ENCODE measurements at places on chromosomes 1 and 21.

DNA sequence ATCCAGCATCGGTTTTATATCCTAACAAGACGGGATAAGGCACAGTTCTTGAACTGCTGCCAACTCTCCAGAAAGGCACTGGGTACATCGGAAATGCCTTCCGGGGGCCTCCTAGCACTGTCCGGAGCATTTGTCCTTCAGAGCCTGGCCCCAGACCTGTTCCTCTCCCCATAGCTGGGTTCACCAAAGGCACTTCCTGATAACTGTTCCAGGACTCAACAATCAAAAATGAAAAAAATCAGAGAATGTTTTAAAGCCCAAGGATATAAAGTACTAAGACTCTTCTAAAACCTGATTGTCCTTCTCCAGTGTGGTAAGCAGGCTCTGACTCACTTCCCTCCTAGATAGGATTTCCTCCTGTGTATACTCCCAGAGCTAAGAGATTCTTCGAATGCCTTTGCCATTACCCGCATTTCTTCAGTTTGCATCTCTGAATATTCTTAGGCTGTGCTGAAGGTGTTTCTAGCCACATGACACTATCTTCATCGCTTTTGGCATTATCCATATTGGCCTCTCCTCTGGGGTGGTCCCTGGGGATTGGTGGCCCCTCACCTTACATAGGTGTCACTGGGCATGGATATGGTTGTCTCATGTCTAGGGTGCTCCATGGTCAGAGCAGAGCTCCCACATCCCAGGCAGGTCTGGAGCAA lies 112.9 kb downstream of the ZBTB18 start:
- peak; percentile 85 for DNase-seq

GRCh38 chr1:159803956-159804689 lies 2.0 kb downstream of the FCRL6 start:
- DNase-seq = no peak

- no peak for DNase-seq
Observed at GRCh38 chr1:199931666-199932377, 95.7 kb upstream of the NR5A2 start.

- DNase-seq = no peak
Observed at GRCh38 chr1:21614419-21615115, 54.6 kb downstream of the RAP1GAP start.

DNA sequence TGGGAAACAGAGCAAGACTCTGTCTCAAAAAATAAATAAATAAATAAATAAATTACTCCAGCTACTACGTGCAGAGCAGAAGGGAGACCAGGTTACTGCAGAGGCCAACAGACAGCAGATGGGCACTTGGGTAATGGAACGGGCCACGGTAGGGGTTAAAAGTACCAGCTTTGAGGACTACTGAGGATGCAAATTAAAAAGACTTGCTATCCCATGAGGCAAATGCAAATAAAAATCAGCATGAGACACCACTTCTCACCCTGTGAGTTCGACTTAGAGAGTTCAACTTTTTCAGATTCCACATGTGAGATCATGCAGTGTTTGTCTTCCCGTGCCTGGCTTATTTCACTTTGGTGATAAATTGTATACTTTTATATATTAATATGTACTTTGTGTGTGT lies 6.6 kb downstream of the SLC2A5 start:
- DNase-seq = no peak

GRCh38 chr1:201377611-201378092 lies at the start of gene TNNT2:
Gene TNNT2 (minus strand): TSS chr1:201377680. CDS start chr1:201373254, 4,426 bp downstream.
- no peak for DNase-seq

DNA sequence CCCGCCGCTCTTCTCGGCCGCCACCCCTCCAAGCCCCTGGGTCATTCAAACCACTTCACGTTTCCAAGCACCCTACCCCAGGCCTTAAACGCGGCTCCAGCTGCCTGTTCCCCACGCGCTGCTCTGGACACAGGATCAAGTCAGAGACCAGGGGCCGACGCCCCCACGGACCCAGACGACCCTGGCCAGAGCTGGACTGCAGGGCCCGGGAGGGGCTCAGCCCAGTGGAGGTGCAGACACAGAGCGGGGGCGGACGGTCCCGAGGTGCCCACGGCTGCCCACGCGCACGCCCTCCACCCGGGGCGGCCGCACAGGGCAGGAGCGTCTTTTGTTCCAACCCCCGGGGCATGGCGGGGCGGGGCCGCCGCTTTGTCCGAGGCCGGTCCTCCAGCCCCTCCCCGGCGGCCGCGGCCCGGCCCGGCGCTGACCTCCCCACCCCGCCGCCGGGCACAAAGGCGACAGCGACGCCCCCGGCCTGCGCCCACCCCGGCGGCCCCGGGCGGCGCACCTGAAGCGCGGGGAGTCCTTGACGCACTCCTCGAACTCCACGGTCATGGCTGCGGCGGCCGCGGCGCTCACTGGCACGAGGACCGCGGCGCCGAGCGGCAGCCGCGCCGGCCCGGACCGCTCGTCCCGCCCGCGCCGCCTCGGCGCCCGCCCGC lies 338 bp downstream of the ACAP3 start:
- no peak for DNase-seq

GRCh38 chr1:194161591-194161990 lies 975.2 kb upstream of the B3GALT2 start:
- no peak for DNase-seq

DNA sequence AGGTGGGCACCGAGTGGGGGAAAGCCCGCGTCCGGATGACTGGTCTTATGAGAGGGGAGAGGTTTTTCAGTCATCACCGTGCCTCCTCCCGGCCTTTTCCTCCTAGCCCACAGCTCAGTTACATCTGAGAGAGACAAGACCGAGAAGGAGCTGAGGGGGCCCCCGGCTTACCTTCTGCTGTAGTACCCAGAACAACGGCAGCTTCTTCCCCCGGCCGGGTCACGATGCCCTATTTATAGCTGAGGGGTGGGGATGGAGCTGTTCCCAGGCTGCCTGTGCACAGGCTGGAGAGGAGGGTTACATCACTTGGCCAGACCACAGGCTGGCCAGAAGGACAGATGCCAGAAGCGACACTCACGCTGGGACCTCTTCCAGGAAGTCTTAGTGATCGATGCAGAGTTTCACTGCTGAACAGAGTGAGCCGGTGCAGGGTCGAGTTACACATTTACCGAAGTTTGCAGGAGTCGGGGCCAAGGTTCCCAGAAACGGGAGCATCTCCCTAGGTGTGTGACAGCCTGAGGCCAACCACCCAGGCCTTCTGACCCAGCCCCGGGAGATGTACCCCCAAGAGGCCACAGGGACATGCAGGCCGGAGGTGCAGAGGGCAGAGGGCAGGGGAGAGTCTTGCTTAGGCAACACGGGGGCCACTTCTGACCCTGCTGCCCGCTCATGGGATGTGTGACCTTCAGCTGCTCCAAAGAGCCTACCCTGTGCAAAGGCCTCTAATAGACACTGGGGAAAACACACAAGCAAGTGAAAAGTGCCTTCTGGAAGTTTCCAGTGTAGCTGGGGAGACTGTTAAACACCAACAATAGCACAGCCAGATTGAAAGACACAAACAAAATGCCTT lies at the start of gene AGT:
Gene AGT (minus strand): TSS at position 208 of the 850 bp plus-strand sequence. CDS start 3,299 bp downstream, outside the sequence.
- peak; percentile 69 for DNase-seq

- DNase-seq = no peak
Observed at GRCh38 chr21:39454949-39455668, 3.3 kb downstream of the SH3BGR start.

DNA sequence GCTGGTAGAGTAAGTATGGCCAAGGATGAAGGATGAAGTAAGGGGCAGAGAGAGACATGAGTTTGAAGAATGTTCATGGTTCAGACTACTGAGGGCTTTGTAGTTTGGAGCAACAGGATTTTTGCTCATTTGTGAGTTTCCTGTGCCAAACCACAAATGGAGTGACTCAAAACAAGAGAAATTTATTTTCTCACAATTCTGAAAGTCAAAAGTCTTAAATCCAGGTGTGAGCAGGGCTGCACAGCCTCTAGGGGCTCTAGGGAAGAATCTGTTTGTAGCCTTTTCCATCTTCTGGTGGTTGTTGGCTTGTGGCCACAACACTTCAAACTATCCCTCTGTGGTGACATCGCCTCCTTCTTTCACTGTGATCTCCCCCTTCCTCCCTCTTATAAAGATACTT lies 58.9 kb downstream of the RHOU start:
- no peak for DNase-seq

- no peak for DNase-seq
Observed at GRCh38 chr1:6310116-6310848, 49.4 kb upstream of the GPR153 start.

- DNase-seq = no peak
Observed at GRCh38 chr1:57250021-57250420, 173.8 kb downstream of the DAB1 start.

DNA sequence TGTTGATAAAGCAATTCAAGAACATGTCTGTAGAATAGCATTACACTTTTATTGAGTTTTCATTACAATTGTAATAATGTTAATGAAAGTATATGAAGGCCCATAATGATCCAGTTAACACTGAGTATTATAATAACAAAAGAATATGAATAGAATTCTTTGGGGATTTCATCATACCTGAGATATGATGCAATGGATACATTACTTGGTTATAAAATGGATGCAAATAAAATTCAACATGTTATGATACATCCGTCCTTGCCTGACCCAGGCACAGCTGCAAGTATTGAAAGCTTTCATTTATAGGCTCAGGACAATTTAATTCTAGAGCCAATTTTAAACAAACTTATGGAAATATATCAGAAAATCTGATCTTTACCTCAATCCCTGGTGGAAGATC lies 8.2 kb upstream of the KCNA3 start:
- DNase-seq = no peak

DNA sequence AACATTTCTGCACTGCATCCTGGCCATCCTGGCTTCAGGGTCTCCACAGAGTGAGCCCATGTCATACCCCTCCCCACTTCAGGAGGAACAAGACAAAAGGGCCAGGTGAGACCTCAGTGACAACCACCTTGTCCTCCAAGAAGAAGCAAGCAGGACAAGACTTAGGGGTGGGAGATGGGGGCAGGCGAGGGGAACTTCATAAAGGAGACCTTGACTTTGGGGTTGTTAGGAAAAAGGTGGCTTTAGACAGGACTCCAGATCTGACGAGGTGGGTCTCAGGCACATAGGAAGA lies 24.0 kb upstream of the SLAMF9 start:
- no peak for DNase-seq

- DNase-seq = no peak
Observed at GRCh38 chr21:46371204-46372013, 47.5 kb downstream of the PCNT start.

DNA sequence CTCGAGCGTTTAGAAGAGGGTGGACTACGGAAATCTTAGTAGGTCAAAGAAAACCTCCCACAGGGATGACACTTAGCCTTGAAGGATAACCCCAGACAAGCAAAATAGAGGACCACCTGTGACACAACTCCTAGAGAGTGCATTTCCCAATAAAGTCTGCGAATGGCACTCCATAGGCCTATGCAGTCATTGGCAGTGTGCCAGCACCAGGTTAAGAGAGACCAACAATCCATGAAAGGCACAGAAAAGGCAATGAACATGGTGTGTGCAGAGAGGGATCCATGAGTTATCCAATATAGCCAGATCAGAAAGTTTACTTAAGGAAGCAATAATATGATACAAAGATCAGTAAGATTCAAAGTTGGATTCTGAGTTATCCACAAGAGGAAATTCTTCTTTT lies 45.2 kb upstream of the FMO2 start:
- no peak for DNase-seq

GRCh38 chr21:35026617-35027562 lies 22.2 kb downstream of the RUNX1 start:
- DNase-seq = no peak

DNA sequence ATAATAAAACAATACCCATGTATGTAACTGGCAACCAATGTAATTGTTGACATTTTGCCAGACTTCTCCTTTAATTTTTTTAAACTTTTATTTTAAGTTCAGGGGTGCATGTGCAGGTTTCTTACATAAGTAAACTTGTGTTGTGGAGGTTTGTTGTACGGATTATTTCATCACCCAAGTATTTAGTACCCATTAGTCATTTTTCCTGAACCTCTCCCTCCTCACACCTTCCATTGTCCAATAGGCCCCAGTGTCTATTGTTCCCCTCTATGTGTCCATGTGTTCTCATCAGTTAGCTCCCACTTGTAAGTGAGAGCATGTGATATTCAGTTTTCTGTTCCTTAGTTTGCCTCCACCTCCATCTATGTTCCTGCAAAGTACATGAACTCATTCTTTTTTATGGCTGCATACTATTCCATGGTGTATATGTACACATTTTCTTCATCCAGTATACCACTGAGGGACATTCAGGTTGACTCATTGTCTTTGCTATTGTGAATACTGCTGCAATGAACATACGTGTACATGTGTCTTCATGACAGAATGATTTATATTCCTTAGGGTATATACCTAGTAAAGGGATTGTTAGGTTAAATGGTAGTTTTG lies 6.7 kb downstream of the DEPDC1 start:
- no peak for DNase-seq

DNA sequence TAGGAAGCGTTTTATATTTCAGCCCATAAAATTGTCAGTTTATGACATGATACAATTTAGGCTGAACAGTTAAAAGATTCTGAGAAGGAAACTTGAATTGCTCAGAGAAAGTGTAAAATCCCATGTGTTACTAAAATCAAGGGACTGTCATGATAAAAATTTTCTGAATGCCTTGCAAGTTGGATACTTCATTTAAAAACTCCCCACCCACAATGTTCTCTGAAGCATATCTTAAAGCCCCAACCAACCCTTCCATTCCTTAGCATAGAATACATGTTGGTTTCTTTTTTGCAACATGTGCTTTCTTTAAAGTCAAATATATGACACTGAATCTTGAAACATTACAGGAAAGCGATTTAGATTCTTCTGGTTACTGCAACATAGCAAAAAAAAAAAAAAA lies 97.4 kb downstream of the MRPL39 start:
- no peak for DNase-seq

GRCh38 chr1:64683419-64683818 lies 61.5 kb upstream of the RAVER2 start:
- no peak for DNase-seq

DNA sequence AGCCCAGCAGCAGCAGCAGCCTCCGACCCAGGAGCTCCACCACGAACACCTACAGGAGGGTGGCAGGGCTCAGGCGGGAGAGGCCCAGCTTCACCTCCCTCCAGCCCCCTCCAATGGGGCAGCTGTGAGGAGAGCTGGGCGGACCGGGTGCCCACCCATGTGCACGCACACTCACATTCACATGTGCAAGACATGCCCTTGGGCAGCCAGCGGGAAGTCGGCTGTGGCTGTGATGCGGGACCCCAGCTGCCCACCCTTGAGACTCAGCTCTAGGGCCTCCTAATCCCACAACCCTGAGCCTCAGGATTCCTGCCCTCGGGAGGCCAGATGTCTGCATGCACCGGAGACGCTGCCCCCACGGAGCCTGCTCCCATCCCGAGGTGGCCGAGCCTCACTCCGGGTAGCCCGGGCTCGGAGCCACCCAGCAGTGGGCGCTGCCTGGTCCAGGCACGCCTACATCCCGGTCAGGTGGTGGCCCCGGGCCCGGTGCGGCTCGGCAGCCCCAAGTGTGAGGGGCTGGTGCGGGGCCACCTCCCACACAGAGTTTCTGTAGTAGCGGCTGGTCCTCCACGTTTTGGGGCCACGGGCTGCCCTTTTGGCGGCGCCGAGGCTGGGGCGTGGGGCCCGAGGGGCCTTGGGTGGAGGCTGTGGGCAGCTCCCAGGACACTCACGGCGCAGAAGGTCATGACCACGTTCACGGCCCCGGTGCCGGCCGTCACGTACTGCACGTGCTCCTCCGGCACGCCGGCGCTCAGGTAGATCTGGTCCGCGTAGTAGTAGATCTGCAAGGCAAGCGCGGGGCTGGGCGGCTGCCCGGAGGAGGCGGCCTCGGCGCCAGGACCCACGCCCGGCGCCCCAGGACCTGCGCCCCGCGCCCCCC lies 12.9 kb upstream of the SLC2A7 start:
- DNase-seq = no peak
